ENCODE measurements at places on chromosomes 2 and 18. TPM values are rescaled to one million over a fixed set of nuclear protein-coding genes. Genes with fewer than 3 reads are reported as not detected.

Gene HJURP
- total RNA-seq: 7.9 TPM

Gene PARD6G
- total RNA-seq: 18.9 TPM

Gene TCF23
- not detected for total RNA-seq

Gene NYAP2
- not detected for total RNA-seq

Gene IL1RL2
- total RNA-seq: 0.21 TPM

Gene FASTKD1
- 15.6 TPM for total RNA-seq

Gene PLCD4
- total RNA-seq: 16.7 TPM

Gene PFN4
- total RNA-seq: 1.9 TPM

Gene LYG2
- total RNA-seq: not detected

Gene RHBDD1
- 32.7 TPM for total RNA-seq

Gene ALLC
- total RNA-seq: not detected

Gene CLASP1
- total RNA-seq: 62.4 TPM

Gene C2orf78
- not detected for total RNA-seq

Gene IL37
- total RNA-seq: not detected

Gene COLEC11
- total RNA-seq: not detected

Gene OR6B2
- total RNA-seq: not detected

Gene SP5
- total RNA-seq: not detected

Gene C2orf72
- not detected for total RNA-seq

Gene SLC4A5
- total RNA-seq: 2.3 TPM
